Right lobe of liver (tissue), 6 donors: ENCODE measurements at places on chromosomes 5 and 9.

DNA sequence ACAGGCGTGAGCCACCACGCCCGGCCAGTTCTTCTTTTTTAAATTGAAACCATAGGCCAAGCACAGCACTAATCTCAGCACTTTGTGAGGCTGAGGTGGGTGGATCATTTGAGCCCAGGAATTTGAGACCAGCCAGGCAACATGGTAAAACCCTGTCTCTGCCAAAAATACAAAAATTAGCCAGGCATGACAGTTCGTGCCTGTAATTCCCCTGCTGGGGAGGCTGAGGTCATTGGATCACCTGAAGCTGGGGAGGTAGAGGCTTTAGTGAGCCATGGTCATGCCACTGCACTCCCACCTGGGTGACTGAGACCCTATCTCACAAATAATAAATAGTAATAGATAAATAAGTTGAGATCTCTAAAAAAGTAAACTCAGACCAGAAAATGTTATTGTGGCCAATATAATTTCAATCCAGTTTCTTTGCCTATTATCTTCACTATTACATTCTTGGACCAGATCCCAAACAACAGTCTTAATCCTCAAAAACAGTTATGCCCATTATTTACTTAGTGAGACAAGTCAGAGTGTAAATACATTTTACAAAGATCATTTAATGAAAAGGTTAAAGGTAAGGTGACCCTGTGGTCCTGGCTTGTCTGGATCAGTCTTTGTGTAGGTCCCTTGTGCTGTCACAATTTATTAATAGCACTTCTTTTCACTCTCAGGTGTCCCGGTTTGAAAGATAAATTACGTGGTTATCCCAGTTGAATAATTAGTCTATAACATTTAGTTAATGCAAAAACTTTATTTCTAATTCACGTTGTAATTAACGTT is 53.6 kb downstream of the RAB24 start:
- DNase-seq: no peak

DNA sequence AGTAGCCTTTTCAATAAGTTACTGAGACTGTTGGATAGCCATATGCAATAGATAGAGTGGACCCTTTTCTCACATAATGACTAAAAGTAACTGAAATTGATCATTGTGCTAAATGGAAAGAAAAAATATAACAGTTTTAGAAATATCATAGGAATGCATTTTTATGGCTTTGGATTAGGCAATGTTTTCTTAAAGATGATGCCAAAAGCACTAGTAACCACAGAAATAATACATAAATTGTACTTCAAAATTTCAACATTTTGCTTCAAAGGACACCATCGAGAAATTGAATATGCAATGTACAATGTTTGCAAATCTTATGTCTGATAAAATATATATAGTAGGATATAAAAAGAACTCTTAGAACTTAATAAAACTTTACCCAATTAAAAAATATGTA is 1267.5 kb upstream of the CDH9 start:
- DNase-seq: no peak

- no peak for DNase-seq
Observed at GRCh38 chr5:125011419-125011818, 265.0 kb upstream of the ZNF608 start.

- no peak for DNase-seq
Observed at GRCh38 chr9:98962181-98962560, 18.5 kb downstream of the COL15A1 start.

GRCh38 chr9:134192951-134193731 is 28.8 kb upstream of the RNU6ATAC start:
- peak; percentile 19 for DNase-seq
